Activated CD8-positive, alpha-beta memory T cell treated with anti-CD3 and anti-CD28 coated beads for 1 hour (primary cell): ENCODE measurements at places on chromosomes 12 and 14.

- DNase-seq, result no peak
Observed at GRCh38 chr12:4628406-4628805, 20.4 kb downstream of the AKAP3 start.

DNA sequence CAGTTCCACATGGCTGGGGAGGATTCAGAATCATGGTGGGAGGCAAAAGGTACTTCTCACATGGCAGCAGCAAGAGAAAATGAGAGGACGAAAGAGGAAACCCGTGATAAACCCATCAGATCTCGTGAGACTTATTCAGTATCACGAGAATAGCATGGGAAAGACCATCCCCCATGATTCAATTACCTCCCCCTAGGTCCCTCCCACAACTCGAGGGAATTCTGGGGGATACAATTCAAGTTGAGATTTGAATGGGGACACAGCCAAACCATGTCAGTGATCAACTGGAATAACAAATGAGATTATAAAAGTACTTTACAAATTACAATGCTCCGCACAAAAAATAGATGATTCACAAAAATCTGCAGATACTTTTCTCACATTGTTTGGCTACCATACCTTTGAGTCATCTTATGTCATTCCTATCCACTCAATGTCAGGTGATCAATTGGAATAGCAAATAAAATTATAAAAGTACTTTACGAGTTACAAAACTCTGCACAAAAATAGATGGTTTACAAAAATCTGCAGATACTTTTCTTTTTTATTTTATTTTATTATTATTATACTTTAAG lies 338.9 kb downstream of the C12orf50 start:
- no peak for DNase-seq

DNA sequence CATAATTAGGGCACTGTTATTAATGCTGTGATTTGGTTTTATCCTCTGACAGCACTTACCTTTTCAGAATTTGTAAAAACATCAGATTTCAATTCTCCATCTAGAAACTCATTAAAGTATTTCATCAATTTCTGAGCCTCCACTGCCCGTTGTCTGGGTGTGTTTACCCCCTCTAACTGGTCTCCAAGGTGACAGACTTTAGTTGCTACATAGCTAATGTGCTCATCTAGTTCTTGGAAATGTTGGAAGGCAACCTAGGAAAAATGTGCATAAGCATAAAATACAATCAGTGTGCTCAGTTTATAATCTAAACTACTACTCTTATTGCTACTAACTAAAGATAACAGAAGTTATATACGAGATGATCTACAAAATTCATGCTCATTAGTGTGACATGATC lies 24.6 kb downstream of the EXOC5 start:
- no peak for DNase-seq

- DNase-seq, result no peak
Observed at GRCh38 chr12:21819678-21820077, 45.2 kb upstream of the KCNJ8 start.

DNA sequence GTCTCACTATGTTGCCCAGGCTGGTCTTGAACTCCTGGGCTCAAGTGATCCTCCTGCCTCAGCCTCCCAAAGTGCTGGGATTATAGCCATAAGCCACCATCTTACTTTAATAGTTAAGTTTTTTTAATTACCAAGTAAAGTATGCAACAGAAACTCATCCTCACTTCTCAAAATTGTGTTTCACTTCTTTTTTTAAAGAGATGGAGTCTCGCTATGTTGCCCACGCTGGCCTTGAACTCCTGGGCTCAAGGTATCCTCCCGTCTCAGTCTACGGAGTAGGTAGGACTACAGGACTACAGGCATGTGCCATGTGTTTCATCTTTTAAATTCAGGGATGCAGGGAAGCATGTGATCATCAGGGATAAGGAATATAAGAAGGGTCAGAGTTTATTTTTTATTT lies 17.2 kb upstream of the ARID2 start:
- DNase-seq, result no peak

- DNase-seq, result no peak
Observed at GRCh38 chr12:28110329-28110728, 79.9 kb upstream of the CCDC91 start.

- DNase-seq, result no peak
Observed at GRCh38 chr12:120674097-120674636, 12.8 kb upstream of the MLEC start.

GRCh38 chr14:84129941-84130340 lies 1400.0 kb upstream of the FLRT2 start:
- no peak for DNase-seq

- DNase-seq, result no peak
Observed at GRCh38 chr12:42473130-42473529, 116.4 kb downstream of the PRICKLE1 start.

DNA sequence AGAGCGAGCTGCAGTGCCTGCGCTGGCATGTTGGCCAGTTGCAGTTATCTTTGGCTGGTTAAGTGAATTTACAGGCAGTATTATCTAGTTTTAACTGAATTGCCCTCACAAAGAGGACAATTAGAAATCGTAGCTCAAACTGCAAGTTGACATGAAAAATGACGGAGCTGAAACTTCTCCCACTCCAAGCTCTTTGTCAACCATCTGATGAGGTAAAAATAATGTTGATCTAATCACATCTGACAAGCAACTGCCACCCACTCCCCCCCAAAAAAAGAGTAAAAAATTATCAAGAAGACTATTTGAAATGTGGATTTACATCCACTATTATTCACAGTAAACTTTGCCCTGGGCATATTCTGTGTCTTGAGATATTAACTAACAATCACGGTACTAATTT lies 84.7 kb upstream of the VASH1 start:
- no peak for DNase-seq

DNA sequence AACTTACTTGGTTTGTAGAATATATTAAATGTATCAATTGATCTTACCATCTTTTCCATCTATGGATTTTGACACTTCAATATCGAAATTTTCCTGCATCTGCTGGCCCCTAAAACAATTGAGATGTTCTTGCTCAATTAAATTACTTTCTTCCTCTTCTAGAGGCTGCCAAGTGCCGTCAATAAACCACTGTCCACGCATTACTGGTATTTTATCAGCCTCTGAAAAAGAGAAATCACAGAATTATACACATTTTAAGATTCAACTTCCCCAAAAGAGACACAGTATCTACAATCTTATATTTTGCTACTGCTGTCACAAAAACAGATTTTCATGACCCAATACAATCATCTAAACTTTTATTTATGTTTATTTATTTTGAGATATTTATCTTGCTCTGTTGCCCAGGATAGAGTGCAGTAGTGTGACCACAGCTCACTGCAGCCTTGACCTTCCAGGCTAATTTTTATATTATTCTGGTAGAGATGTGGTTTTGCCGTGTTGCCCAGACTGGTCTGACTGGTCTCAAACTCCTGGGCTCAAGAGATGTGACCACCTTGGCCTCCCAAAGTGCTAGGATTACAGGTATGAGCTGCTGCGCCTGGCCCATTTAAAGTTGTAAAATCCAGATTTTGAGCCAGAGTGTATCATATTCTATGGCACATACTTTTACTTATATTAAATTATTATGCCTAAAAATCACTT lies 49.3 kb downstream of the DDHD1 start:
- DNase-seq, result no peak

- DNase-seq, result no peak
Observed at GRCh38 chr14:69895109-69895508, 15.9 kb downstream of the SMOC1 start.

GRCh38 chr14:97107080-97107479 lies 309.9 kb downstream of the VRK1 start:
- DNase-seq, result no peak

DNA sequence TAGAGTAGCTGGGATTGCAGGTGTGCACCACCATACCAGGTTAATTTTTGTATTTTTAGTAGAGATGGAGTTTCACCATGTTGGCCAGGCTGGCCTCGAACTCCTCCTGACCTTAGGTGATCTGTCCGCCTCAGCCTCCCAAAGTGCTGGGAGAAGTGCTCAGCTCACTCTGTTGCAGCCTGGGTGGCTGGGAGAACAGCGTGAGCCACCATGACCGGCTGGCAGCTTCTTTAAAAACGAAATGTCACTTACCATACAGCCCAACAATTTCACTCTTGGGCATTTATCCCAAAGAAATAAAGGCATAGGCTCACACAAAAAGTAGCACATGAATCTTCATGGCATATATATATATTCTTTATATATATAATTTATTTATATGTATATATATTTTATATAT lies 4.7 kb upstream of the CFAP73 start:
- DNase-seq, result no peak

DNA sequence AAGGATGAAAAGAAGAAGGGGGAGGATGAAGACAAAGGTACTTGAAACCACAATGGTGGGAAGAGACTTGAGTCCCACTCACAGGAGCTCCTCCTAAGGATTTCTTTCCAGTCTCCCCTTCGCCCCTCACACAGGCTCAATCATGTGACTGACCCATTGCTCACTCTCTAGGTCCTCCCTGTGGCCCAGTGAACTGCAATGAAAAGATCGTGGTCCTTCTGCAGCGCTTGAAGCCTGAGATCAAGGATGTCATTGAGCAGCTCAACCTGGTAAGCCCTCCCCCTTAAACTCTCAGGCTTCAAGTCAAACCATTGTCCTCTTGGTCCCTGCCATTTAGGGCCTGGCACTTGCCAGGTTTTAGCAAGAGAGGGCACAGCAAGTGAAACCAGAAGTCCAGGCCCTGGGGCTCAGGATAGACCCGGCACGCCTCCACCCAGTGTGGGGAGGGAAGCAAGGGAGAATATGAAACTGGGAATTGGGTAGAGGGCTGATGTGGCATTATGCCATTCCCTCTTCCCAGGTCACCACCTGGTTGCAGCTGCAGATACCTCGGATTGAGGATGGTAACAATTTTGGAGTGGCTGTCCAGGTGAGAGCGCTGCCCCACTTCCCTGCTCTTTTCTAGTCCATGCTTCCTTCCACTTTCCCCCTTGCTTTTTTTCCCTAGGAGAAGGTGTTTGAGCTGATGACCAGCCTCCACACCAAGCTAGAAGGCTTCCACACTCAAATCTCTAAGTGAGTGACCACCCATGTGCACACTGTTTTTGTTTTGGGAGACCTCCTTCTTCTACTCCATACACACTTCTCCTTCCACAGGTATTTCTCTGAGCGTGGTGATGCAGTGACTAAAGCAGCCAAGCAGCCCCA lies 1.8 kb downstream of the PSME1 start:
- no peak for DNase-seq

DNA sequence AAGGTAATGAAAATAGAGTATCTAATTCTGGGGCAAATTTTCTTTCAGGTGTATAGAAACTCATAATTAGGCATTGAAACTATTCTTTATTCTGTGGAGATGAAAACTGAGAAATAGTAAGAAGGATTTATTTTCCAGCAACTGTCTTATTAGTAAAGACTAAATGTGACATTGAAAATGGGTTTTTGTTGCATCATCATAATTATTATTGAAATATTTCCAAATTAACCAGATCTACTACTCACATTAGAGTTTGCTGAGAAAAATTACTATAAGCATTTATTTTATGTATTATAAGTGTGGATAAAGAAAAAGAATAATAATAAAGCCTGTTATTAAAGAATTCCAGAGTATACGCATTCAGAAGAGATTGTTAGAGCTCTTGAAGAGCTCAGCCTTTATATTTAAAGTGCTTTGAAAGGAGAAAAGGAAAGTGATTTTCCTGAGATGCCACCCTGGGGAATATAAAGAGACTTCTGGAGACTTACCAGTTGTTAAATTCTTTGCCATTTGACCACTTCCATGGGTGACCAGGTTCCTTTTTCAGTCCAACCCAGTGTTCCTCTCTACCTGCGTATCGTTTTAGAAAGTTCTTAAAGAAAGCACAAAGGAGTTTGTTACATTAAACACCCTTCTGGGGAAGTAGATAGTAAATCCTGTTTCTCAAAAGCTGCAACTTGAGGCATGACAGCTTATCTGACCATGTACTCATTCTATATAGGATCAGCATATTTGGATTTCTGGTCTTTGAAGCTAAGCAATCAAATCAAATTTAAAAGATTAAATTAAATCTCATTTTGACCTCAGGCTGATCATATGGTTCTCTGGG lies 6.4 kb downstream of the CD69 start:
- DNase-seq, result no peak

GRCh38 chr12:120207227-120207626 lies 6.3 kb upstream of the RPLP0 start:
- no peak for DNase-seq

GRCh38 chr12:107967170-107967569 lies 161.9 kb upstream of the WSCD2 start:
- DNase-seq, result no peak

GRCh38 chr12:98002887-98003493 lies 512.4 kb upstream of the TMPO start:
- DNase-seq, result no peak

DNA sequence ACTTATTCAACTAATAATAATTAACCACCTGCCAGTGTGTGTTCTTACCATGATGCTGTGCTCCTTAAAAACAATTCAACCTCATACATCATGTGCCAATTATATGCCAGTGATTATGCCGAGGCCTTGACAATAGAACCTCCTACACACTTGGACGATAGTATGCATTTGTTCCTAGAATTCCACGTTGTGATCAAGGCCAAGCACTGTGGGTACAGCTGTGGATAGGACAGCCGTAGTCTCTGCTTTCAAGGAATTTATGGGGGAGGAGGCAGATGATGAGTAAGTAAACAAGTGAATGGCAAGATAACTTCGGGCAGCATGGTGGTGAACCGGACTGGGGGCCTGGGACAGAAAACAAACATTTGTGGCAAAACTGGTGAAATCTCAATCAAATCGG lies 18.0 kb upstream of the MYO1H start:
- no peak for DNase-seq

GRCh38 chr14:103651585-103651984 lies 22.6 kb downstream of the KLC1 start:
- DNase-seq, result no peak

DNA sequence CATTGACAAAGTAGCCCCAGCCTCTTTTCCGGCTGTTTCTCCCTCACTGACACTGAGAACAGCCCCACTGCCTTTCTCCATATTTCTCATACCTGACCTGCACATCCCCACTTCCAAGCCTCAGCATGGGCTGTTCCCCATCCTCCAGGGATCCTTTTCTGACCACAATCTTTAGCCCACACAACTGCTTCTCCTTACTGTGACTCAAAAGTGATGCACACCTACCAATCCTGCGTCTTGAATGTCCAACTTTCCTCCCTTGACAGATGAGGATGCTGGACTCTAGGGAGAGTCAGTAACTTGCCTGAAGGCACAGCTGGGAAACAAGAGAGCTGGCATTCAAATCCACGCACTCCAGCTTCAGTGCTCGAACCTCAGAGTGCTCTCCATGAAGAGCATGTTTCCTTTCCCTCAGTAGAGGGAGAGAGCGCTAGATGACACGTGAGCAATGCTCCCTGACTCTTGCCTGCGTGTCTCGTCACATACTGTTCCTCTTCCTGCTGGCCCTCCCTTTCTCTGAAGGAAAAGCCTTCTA lies 75.6 kb downstream of the NTF3 start:
- DNase-seq, result no peak

DNA sequence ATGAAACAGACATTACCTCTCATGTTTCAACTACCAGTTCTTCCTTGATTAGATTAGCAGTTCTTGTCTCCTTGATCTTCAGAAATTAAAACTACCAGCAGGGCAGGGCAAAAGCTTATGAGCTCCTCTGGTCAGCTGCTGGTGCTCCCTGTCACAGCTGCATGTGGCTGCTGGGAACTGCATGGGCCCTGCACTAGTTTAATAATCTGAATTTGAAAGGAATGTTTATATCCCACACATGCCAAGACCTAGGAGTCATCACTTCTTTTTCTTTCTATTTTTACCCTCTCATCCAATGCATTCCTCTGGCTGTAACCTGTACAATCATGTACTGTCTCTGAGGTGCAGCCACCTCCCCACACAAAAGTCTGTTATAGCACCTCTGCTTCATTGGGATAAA lies 73.9 kb downstream of the ARMH4 start:
- no peak for DNase-seq

GRCh38 chr12:78149459-78149858 lies 318.8 kb downstream of the NAV3 start:
- DNase-seq, result no peak

GRCh38 chr12:122139266-122139665 lies 34.8 kb downstream of the IL31 start:
- DNase-seq, result no peak
